ENCODE measurements at places on chromosomes 7 and 10. TPM values are rescaled to one million over a fixed set of nuclear protein-coding genes. Genes with fewer than 3 reads are reported as not detected.

The HNRNPH3 gene
- total RNA-seq: 170 TPM

The ADIRF gene
- not detected for total RNA-seq

DNA sequence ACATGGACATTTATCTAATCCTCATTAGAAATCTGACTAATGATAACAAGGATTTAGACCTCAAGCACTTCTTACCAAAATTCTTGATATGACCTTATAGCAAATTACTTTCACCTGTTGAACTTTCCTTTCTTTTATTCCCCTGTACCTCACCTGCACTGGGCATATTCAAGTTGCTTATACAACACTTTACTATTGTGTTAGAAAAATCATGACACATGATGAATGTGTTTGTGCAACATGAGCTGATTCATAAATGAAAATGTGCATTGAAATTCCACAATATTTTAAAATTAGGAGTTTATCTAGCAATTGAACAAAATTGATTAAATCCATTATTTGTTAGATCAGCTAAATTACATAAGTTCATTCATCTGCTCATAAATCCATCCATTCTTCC, 160.6 kb downstream of the CFTR start:
- no peak for DNase-seq

DNA sequence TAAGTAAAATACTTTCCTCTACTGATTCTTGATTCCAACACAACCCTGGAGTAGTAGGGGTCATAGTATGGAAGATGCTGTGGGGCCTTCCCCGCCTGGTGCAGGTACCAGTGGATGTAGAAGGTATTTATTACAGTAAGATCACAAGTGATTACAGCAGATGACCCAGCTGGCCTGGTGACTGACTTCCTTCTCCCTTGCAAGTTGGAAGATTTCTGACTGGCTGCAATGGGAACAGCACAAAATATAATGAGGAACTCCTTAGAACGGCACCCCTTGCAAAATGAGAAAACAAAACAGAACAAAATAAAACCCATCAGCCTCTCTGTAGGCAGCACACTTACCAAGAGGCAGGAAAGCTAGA, 61.7 kb upstream of the TARP start:
- DNase-seq: no peak

DNA sequence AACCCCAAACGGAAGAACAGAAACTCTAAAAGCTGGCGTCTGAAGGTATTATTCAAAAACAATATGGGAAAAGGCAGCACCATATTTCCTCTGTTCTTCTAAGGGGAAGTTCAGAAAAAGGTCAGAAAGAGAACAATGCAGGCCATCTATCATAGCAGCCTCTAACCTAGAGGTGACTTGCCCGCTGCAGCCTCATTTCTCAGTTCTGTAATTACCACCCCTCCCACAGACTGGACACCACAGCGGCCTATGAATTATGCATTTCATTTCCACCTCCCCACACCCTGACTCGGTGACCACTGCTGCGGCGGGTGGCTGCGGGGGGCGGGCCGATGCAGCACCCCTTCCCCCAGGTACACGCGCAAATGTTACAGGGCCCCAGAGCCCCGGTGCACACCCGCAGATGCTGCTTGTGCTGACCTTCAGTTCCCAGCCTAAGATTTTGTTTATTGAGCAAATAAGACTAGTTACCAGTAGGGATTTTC, 125.5 kb downstream of the CLEC2L start:
- no peak for DNase-seq

- no peak for DNase-seq
Observed at GRCh38 chr7:147982307-147982706, 608.3 kb upstream of the C7orf33 start.

DNA sequence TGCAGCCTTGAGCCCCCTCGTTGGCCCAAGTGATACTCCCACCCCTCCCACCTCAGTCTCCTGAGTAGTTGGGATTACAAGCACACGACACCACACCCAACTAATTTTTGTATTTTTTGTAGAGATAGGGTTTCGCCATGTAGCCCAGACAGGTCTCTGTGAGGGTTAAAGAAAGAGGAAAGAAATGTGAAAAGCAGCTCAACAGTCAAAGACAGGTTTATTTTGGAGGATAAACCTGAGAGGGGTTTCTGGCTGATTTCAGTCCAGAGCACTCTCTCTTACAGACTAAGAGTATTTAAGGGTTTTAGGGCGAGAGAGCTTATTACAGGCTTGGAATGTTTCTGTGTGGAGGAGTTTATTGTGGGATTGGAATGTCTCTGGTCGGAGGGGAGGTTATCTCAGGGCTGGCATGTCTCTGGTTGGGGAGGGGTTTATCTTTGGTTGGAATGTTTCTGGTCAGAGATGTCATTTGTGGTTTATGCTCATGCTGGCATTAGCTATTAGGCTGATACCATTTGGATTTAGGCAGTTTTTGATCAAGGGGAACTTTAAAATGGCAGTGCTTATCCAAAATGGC, 26.1 kb upstream of the SNX10 start:
- DNase-seq: no peak

DNA sequence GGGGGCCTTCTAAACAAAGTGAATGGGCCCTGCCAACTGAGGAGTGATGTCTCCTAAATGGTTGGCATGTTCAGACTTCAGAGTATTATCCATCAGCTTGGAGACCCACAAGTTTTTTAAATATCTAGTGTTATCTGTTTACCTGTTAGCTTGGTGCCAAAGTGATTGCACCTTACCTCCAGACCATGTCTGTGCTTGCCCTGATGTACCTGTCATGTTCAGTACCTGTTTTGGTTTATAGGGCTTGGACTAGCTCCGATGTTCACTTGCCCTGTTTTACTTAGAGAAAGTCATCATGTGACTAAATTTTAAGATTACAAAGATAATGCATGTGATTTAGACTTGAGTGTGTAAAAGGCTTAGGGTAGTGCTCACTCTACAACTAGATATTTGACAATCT, 67.7 kb downstream of the CNNM2 start:
- DNase-seq: no peak

- no peak for DNase-seq
Observed at GRCh38 chr7:17530244-17530643, 231.8 kb downstream of the AHR start.

DNA sequence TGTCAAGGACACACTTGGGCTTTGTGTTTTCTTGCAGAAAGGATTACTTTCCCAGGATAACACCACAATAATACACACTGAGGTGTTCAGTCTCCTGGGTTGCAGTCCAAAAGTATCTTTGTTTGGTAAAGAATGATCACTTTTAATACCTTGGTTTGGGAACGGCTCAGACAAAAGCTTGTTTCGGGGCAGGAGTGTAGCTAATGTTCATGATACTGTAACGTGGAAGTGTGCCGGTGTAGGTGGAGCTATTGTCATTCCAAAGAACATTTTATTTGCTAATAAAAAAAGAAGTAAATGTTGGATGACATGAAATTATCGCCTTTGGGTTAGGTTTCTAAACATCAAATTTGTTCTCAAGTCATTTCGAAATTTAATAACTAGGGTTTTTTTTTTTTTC, 1.2 kb downstream of the EIF4H start:
- no peak for DNase-seq

GRCh38 chr7:80330434-80330833, 181.4 kb downstream of the GNAT3 start:
- no peak for DNase-seq

DNA sequence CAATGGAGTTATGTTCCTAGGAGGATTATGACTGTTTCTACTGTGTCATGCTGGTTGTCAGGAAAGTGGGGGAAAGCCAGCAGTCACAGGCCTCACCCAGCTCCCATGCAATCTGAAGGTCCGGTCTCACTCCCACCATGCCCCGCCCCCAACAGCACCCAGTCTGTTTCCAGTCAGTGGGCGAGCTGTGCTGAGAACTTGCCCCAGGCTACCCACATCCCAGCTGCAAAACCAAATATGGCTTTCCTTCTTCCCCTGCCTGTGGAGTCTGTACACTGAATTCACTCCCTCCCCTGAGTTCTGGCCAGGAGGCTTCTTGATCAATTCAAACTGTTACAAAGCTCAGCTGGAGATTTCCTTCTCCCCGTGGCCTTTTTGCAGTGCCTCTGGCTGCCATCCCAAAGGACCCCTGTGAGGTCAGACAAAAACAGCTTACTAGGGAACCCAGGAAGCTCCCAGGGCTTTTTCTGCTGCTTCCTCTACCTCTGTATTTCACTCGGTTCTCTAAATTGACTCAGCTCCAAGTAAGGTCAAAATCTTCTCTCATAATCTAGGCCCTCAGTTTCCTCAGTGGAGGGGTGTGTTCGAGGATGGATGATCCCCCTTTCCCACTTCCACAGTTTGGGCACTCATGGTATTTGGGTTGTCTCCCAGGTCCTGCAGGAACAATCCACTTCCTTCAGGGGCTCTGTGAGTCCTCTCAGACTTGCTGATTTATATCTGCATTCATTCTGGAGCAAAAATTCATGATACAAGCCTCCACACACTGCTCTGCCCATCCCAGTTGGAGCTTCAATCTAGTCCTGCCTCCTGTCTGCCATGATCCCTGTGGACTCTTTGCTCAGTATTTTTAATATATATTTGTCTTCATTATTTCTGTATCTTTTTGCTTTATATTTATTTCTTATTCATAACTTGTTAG, 205.5 kb downstream of the SEMA3D start:
- no peak for DNase-seq
